Kidney (tissue), 22 donors: ENCODE measurements at places on chromosomes 16 and 17. TPM values are rescaled to one million over a fixed set of nuclear protein-coding genes. Genes with fewer than 3 reads are reported as not detected.

Gene IGSF6
- total RNA-seq = 8.1 TPM

Gene TK1
- total RNA-seq = 12.7 TPM

Gene STARD3
- 47.6 TPM for total RNA-seq

Gene TBC1D3C
- total RNA-seq = not detected

Gene HOXB3
- 99.0 TPM for total RNA-seq

Gene CHST5
- total RNA-seq = 0.13 TPM

Gene JMJD8
- 75.0 TPM for total RNA-seq

Gene ALOX12B
- total RNA-seq = not detected

Gene EVI2B
- total RNA-seq = 16.5 TPM

Gene GNGT2
- total RNA-seq = 4.7 TPM

Gene IRX5
- 22.3 TPM for total RNA-seq

GRCh38 chr16:30521873-30522641, 4.3 kb downstream of the ZNF768 start:
- H3K4me3 ChIP-seq = no peak overlapping the region
- peaks cover 12% of the 10 kb centered on the region for H3K4me1 ChIP-seq
- no peaks in the 10 kb centered on the region for H3K27me3 ChIP-seq
- no peaks in the 10 kb centered on the region for H3K36me3 ChIP-seq

DNA sequence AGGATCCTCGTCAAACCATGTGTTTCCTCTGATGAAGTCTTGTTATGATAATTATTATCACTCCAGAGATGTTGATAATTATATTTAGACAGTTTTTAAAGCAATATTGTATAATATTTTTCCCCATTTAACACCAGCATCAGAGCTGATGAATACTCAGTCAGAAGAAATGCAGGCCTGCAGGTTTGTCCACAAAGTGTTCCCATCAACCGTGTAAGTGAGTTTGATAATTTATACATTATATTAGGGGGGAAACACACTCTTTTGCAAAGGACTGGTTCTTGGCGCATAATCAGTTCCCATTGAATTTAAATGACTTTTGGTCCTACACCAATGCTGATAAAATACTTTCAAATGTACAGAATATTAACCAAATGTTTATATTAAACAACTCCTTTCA, 454.8 kb downstream of the TOX3 start:
- H3K27me3 ChIP-seq = no peaks in the 10 kb centered on the region
- no peak overlapping the region for H3K4me3 ChIP-seq
- peaks cover 2% of the 10 kb centered on the region for H3K4me1 ChIP-seq
- DNase-seq = peak; percentile 62
- no peaks in the 10 kb centered on the region for H3K36me3 ChIP-seq
- no peak overlapping the region for H3K27ac ChIP-seq

GRCh38 chr17:33125552-33125950, 133.9 kb downstream of the SPACA3 start:
- H3K27ac ChIP-seq = no peak overlapping the region
- H3K36me3 ChIP-seq = no peaks in the 10 kb centered on the region
- no peaks in the 10 kb centered on the region for H3K4me1 ChIP-seq
- H3K4me3 ChIP-seq = no peak overlapping the region
- no peak for DNase-seq
- no peaks in the 10 kb centered on the region for H3K27me3 ChIP-seq

DNA sequence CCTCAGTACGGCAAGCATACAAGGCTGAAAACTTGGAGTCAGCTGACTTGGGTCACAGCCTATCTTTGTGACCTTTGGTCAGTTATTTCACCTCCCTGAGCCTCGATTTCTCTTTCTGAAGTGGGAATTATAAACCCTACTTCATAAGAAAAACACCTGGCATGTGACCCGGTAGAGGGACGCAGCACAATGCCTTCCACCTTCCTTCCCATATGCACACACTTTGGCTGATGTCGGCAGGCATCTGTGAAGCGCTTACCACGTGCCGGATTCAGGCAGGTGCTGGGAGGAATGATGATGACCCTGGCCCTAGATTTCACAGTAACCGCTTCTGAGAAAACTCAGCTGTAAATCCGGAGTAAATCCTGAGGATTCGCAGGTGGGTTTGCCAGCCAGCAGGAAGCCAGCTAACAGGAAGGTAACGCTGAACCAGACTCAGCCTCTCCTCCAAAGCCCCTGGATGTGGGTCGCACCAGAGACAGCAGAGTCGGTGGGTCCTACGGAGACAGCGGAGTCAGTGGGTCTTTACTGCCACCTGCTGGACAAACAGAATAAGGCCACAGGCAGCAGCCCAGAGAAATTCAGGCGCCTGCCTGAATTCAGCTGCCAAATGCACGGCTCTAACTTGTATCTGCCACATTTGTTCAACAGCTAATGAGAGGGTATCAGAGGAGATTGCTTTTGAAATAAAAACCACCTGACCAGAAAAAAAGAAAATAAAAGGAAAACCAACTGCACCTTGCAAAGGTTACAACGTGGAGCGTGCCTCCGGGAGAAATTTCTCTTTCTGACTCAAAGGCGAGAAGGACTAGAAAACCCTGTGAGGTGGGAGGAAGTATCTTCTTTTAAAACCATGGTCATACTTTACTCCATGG, 16.6 kb downstream of the COPRS start:
- H3K4me3 ChIP-seq = peak overlapping the region; percentile 57
- H3K27ac ChIP-seq = no peak overlapping the region
- no peaks in the 10 kb centered on the region for H3K36me3 ChIP-seq
- H3K27me3 ChIP-seq = no peaks in the 10 kb centered on the region

GRCh38 chr17:78524870-78525510, 52.2 kb downstream of the DNAH17 start:
- peak; percentile 59 for DNase-seq
- no peaks in the 10 kb centered on the region for H3K27me3 ChIP-seq
- no peak overlapping the region for H3K4me3 ChIP-seq

- H3K4me3 ChIP-seq = no peak overlapping the region
- no peak for DNase-seq
- no peaks in the 10 kb centered on the region for H3K36me3 ChIP-seq
- no peak overlapping the region for H3K27ac ChIP-seq
- H3K4me1 ChIP-seq = no peaks in the 10 kb centered on the region
Observed at GRCh38 chr17:17398943-17399926, 77.6 kb upstream of the MED9 start.

GRCh38 chr16:70156207-70156978, 17.2 kb upstream of the CLEC18C start:
- peaks cover 45% of the 10 kb centered on the region for H3K36me3 ChIP-seq
- no peak overlapping the region for H3K27ac ChIP-seq
- H3K27me3 ChIP-seq = no peaks in the 10 kb centered on the region
- H3K4me3 ChIP-seq = no peak overlapping the region

DNA sequence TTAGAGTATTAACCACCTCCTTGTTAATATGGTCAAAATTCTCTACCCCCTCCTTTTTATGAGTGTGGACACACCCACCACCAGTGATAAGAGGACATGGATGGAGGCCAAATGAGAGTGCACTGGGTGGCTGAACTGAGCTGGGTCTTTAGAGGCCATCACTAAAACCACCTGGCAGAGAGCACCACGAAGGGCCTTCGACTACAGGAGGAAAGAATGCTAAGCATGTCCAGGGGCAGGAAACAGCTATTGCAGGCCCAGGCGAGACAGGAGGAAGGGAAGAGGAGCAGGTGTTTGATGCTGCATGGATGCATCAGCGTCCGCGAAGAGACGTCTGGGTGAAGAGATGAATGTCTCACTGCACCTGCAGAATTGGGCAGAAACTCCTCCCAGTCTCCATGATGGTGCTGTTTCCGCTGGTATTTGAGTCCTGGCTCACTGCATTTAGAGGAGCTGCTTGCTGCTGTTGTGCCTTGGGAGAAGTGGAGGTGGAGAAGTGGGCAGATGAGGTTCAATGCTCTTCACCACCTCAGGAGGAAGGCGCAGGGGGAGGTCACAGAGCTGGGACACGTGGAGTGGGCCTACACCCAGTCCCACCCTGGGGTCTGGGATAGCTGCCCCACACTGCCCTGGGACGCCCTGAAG, 33.2 kb downstream of the SPHK1 start:
- H3K27me3 ChIP-seq = no peaks in the 10 kb centered on the region
- DNase-seq = no peak
- H3K27ac ChIP-seq = no peak overlapping the region
- H3K36me3 ChIP-seq = no peaks in the 10 kb centered on the region
- no peak overlapping the region for H3K4me3 ChIP-seq

- peak overlapping the region; percentile 88 for H3K27ac ChIP-seq
- H3K36me3 ChIP-seq = peaks cover 40% of the 10 kb centered on the region
- no peak overlapping the region for H3K4me3 ChIP-seq
Observed at GRCh38 chr17:27609611-27610303, 21.2 kb upstream of the LGALS9 start.

DNA sequence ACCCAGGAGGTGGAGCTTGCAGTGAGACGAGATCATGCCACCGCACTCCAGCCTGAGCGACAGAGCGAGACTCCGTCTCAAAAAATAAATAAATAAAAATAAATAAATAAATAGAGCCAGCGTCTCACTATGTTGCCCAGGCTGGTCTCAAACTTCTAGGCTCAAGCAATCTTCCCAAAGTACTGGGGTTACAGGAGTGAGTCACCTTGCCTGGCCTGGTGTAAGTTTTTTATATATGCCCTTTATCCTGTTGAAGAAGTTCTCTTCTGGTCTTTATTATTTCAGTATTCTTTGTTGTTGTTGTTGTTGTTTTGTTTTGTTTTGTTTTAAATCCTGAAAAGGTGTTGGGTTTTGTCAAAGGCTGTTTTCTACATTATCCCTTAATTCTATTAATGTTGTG, 30.1 kb upstream of the ABCC1 start:
- no peaks in the 10 kb centered on the region for H3K27me3 ChIP-seq
- H3K27ac ChIP-seq = no peak overlapping the region
- no peaks in the 10 kb centered on the region for H3K4me1 ChIP-seq
- no peak overlapping the region for H3K4me3 ChIP-seq

DNA sequence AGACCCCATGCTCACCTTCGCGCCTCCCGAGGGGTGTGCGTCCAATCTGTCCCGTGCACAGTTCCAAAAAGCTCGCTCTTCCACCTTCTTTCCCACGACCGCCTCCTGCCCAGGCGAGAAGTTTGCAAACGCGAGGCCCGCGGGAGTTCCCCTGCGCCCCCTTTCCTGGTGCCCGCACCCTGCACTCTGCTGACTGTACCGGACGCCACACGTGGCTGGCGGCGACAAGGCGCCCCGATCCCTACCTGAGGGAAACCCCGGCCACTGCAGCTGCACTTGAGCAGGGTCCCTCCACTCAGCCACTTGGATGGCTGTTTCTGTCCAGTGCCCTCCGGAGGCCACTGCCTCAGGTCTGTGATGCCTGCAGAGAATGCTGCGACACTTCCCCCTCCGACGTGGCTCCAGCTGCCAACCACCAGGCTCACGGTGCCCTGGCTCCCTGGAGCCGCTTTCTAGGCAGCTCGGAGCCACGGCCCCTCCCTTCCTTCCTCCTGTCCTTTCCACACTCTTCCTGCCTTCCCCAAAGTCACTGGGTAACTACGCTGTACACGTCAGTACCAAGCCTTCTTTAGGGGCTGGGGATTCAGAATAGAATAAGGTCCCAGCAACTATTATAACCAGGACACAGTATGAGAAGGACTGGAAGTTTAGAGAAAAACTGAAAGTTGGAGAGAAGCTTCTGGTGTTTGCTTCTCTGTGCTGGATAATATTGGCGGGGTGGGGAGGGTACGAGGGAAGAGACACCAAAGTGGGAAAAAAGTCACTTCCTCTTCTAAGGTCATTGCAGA, at the start of gene MLKL:
Gene MLKL (minus strand): TSS at position 425 of the 788 bp plus-strand sequence. CDS start 5,105 bp downstream, outside the sequence.
- no peaks in the 10 kb centered on the region for H3K36me3 ChIP-seq
- H3K27me3 ChIP-seq = no peaks in the 10 kb centered on the region
- H3K4me1 ChIP-seq = no peaks in the 10 kb centered on the region
- peak; percentile 54 for DNase-seq

GRCh38 chr16:58333985-58334384, 39.2 kb upstream of the PRSS54 start:
- no peaks in the 10 kb centered on the region for H3K4me1 ChIP-seq
- no peak overlapping the region for H3K4me3 ChIP-seq
- no peak for DNase-seq
- H3K27me3 ChIP-seq = no peaks in the 10 kb centered on the region
- no peak overlapping the region for H3K27ac ChIP-seq

DNA sequence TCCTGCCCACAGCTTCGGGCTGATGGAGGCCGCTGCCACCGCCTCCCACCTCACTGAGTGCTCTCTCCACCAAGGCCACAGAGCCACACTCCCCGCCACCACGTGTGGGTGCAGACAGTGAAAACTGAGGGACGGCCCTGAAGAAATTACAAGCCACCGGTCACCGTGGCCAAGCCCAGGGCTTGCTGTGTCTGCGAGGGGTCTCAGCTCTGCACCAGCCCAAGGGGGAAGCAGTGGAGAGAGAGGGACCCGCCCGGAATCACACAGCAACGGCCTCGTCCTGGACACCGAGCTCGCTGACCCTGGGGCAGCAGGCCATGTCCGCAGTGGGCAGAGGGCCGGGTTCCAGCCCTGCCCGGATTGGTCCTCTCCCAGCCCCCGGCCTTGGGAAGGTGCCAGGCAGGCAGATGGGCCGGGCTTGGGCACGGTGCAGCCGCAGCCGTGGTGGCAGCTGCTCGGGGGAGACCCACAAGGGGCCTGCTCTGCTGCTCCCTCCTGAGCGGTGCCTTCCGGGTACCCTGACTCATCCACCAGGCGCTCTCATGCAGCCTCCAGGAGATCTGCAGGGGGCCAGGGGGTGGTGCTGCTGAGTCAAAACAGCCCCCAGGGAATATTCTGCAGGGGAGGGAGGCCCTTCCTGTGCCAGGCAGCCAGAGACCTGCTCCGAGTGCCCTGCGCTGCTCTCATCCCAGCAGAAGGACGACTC, 52.0 kb downstream of the CBFA2T3 start:
- H3K27me3 ChIP-seq = no peaks in the 10 kb centered on the region
- no peak overlapping the region for H3K4me3 ChIP-seq
- H3K4me1 ChIP-seq = no peaks in the 10 kb centered on the region
- no peak for DNase-seq

- no peak overlapping the region for H3K4me3 ChIP-seq
- DNase-seq = no peak
- H3K27ac ChIP-seq = no peak overlapping the region
Observed at GRCh38 chr16:772959-773358, 12.4 kb downstream of the MSLN start.

- no peaks in the 10 kb centered on the region for H3K4me1 ChIP-seq
- DNase-seq = no peak
- H3K36me3 ChIP-seq = no peaks in the 10 kb centered on the region
- no peak overlapping the region for H3K27ac ChIP-seq
- no peak overlapping the region for H3K4me3 ChIP-seq
- H3K27me3 ChIP-seq = no peaks in the 10 kb centered on the region
Observed at GRCh38 chr16:69845181-69845580, 83.0 kb downstream of the WWP2 start.
